IPS DF 6.9 (cell line): ENCODE measurements at places on chromosomes 12 and 14.
A peak's percentile ranks its signal among the peaks of the same experiment; 100 is the strongest.

DNA sequence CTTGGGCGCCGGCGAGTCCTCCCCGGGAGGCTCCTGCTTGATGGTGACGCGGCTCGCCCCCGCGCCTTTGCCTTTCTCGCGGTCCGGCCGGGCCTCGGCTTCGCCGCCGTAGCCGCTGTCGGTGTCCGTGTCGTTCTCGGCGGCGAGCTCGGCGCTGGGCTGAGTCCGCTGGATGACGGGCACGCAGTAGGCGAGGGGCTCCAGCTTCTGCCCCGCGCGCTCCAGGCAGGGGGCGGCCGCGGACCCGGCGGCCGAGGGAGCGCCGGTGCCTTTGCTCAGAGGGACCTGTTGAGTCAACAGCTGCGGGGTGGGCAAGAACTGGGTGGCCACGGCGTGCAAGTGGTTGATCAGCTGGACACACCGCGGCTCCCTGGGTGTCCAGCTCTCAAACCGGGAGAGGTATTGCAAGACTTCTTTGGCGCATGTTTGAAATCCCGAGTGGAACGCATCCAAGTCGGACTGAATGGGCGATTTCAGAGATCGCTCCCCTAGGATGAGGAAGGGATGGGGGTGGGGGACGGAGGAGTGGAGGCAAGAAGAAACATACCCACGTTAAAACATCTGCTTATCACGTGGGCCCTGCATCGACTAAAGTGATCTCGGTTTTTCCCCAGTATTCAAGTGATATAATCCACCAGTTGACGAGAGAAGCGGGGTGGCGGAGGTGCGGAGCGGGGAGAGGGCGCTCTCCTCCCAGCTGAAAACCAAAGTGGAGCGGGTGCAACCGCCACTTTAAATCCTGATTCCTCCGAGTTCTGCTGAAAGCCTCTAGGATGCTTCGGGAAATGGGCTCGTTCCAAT, 2.0 kb downstream of the BHLHE41 start:
- H3K27me3 ChIP-seq: peaks cover 43% of the 10 kb centered on the region
- H3K36me3 ChIP-seq: no peaks in the 10 kb centered on the region
- no peaks in the 10 kb centered on the region for H3K4me1 ChIP-seq
- no peak for DNase-seq

GRCh38 chr12:84636801-84637290, 275.8 kb downstream of the SLC6A15 start:
- H3K4me1 ChIP-seq: no peaks in the 10 kb centered on the region
- no peak overlapping the region for H3K27ac ChIP-seq
- no peak overlapping the region for H3K4me3 ChIP-seq
- no peak for DNase-seq

GRCh38 chr12:62726471-62726980, 208.4 kb downstream of the PPM1H start:
- H3K36me3 ChIP-seq: no peaks in the 10 kb centered on the region
- no peak for DNase-seq
- H3K4me3 ChIP-seq: no peak overlapping the region
- H3K27ac ChIP-seq: no peak overlapping the region

DNA sequence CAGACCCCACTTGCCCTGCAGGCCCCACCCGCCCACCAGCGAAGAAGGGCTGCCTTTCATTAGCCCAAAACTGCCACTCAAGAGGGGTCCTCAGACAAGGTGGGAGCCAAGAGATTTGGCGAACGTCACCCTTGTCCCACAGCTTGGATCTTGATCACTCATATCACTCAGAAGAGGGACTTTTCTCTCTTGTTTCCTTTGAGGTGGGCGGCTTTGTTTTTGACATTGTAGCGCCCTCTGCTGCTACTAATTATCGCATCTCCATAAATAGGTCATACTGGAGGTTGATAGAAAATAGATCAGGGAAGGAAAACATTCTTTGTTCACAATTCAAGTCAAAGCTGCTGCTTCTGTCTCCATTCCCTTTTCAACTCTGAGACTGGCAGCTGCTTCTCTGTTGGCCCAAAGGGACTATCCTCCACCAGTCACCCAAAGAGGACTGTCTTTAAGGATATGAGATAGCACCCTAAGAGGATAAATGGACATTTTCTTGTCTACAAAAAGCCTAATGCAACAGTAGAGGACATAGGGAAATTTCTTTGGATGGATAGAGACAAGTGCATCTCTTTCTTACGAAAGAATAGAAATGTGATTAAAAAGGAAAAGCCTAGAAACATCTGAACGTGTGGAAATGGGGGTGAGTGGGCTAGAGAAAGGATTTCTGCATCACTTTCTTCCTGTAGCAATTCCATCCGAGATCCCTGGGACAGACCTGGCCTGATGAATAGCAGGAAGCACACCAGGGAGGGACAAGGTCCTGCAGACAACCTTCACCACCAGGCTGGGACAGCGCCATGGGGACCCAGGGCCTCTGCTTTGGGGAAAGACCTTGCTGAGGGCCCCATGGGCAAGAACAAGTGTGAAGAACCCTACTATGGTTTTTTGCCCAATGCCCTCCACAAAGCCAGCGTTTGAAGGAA, 115.8 kb downstream of the DAD1 start:
- no peak overlapping the region for H3K27ac ChIP-seq
- H3K27me3 ChIP-seq: no peaks in the 10 kb centered on the region
- H3K4me1 ChIP-seq: peaks cover 2% of the 10 kb centered on the region
- DNase-seq: peak; percentile 33
- H3K36me3 ChIP-seq: no peaks in the 10 kb centered on the region

DNA sequence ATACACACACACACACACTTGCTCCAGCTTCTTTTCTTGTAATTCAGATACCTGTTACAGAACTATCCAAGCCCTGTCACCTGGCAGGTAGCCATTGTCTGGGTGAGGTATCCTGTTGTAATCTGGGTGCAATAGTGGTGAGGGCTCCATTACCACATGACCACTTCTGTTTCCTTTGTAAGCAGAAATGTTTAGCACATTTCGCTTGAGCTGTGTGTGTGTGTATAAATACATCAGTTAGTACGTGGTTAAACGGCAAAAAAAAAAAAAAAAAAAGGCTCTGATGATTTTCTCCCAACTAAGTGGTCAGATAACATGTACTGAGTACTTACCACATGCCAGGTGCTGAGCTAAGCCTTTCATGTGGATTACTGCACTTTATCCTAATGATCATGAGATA, 129.3 kb upstream of the SSTR1 start:
- H3K4me1 ChIP-seq: no peaks in the 10 kb centered on the region
- H3K36me3 ChIP-seq: no peaks in the 10 kb centered on the region

DNA sequence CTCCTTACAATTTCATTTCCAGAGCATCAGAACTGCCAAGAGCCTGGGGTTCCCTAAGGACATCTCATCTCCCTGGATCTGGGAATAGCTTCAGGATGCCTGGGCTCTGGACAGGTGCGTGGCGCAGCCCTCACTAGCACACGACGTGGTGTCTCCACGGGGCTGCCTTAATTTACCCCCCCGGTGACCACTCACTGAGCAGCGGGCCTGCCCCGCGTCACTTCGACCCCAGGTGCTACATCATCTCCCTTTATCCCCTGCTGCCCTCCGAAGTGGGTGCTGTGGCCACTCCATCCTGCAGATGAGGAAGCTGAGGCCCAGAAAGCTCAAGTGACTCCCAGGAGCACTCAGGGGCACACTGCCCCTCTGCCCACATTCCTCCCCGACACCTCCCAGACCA, 177.8 kb upstream of the SFSWAP start:
- no peak overlapping the region for H3K27ac ChIP-seq
- DNase-seq: no peak
- H3K27me3 ChIP-seq: no peaks in the 10 kb centered on the region
- no peaks in the 10 kb centered on the region for H3K4me1 ChIP-seq

- DNase-seq: no peak
- no peaks in the 10 kb centered on the region for H3K4me1 ChIP-seq
- H3K36me3 ChIP-seq: no peaks in the 10 kb centered on the region
- no peaks in the 10 kb centered on the region for H3K27me3 ChIP-seq
These were observed 57.9 kb upstream of the CCDC91 start for GRCh38 chr12:28132398-28132797.

GRCh38 chr12:116687888-116688287, 50.0 kb downstream of the SPRING1 start:
- H3K36me3 ChIP-seq: no peaks in the 10 kb centered on the region
- peak; percentile 87 for DNase-seq
- H3K27me3 ChIP-seq: no peaks in the 10 kb centered on the region
- H3K4me3 ChIP-seq: no peak overlapping the region

DNA sequence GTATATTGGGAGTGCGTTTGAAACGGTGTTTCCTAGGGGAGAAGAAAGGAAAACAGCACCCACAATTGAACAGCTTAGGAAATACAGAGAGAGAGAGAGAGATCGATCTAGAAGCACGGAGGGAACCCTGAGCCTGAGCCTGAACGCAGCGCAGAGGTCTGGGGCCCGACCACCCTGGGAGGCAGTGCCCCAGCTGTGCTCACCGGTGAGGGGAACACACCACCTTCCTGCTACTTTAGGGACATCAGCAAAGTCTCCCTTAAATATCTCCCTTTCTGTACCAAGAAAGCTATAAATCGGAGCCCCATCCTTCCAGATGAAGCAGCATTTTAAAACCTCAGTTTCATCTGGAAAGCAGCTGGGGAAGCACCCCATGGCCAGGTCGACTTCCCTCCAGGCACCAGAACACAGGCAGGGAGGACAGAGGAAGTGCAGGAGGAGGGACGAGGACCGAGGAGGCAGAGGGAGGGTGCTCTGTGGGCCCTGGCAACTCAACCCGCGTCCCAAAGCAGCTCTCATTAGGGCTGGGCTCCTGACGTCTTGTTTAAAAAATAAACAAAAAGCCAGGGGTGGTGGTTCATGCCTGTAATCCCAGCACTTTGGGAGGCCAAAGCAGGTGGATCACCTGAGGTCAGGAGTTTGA, 12.2 kb downstream of the RIMBP2 start:
- no peaks in the 10 kb centered on the region for H3K27me3 ChIP-seq
- H3K36me3 ChIP-seq: no peaks in the 10 kb centered on the region
- H3K4me3 ChIP-seq: no peak overlapping the region
- H3K27ac ChIP-seq: no peak overlapping the region
- no peak for DNase-seq

GRCh38 chr14:34665785-34666435, 36.0 kb upstream of the SNX6 start:
- DNase-seq: no peak
- no peak overlapping the region for H3K27ac ChIP-seq
- H3K4me1 ChIP-seq: no peaks in the 10 kb centered on the region
- no peak overlapping the region for H3K4me3 ChIP-seq
- no peaks in the 10 kb centered on the region for H3K27me3 ChIP-seq
- H3K36me3 ChIP-seq: no peaks in the 10 kb centered on the region

DNA sequence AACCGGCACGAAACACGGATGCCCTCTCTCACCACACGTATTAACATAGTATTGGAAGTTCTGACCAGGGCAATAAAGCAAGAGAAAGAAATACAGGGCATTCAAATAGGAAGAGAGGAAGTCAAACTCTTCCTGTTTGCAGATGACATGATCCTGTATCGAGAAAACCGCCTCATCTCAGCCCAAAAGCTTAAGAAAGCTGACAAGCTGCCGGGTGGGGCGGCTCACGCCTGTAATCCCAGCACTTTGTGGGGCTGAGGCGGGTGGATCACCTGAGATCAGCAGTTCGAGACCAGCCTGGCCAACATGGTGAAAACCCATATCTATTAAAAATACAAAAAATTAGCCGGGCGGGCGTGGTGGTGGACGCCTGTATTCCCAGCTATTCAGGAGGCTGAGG, 17.7 kb downstream of the OR6S1 start:
- H3K4me1 ChIP-seq: no peaks in the 10 kb centered on the region
- H3K4me3 ChIP-seq: no peak overlapping the region
- no peaks in the 10 kb centered on the region; the same call in 1 of the 2 replicates for H3K27me3 ChIP-seq
- DNase-seq: no peak
- H3K27ac ChIP-seq: no peak overlapping the region
- no peaks in the 10 kb centered on the region for H3K36me3 ChIP-seq

- H3K4me1 ChIP-seq: 0 out of 2 replicates have a peak, but pooled peaks cover 1% of the 10 kb centered on the region
- H3K27ac ChIP-seq: no peak overlapping the region
- no peaks in the 10 kb centered on the region for H3K27me3 ChIP-seq
- no peak overlapping the region for H3K4me3 ChIP-seq
These were observed 92.4 kb downstream of the TMTC1 start for GRCh38 chr12:29691161-29691854.

DNA sequence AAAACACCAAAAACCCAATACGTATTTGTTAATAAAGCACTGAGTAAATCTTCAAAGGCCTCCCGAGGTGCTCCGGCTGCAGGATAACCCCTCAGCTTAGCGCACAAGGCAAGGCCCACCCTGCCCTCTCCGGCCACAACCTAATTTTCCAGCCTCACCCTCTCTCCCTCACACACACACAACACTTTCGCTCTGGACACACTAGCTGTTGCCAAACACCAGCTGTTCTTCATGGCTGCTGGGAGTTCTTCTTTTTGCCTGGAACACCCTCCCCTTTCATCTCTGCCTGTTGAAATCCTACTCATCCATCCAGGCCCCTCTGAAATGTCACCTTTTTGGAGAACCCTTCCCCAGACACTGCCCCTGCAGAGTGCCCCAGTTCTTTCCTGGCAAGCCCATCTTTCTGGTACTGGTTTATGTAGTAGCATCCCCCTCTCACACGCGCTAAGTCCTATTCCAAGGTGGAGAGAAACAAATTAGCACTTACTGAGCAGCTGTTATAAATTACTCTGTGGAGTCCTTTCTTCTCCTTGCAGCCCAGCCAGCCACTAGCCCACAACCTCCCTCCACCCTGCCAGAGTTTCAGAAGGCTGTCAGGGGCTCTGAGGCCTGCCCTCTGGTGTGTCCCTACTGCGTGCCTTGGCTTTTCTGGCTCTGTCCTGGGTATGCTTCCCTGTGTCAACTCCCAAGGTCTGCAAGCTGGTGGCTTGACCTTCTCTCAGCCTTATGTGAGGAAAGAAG, 805 bp upstream of the CRACR2A start:
- no peak for DNase-seq
- H3K27ac ChIP-seq: no peak overlapping the region
- no peaks in the 10 kb centered on the region for H3K36me3 ChIP-seq
- 0 out of 2 replicates have a peak, but pooled peaks cover 2% of the 10 kb centered on the region for H3K4me1 ChIP-seq

- H3K4me3 ChIP-seq: no peak overlapping the region
- H3K4me1 ChIP-seq: peaks cover 12% of the 10 kb centered on the region; the same call in 1 of the 2 replicates
- H3K27ac ChIP-seq: no peak overlapping the region
- no peak for DNase-seq
- H3K36me3 ChIP-seq: peaks cover 20% of the 10 kb centered on the region
- H3K27me3 ChIP-seq: peaks cover 4% of the 10 kb centered on the region; the same call in 1 of the 2 replicates
These were observed 2.4 kb downstream of the CKB start for GRCh38 chr14:103520269-103520656.

DNA sequence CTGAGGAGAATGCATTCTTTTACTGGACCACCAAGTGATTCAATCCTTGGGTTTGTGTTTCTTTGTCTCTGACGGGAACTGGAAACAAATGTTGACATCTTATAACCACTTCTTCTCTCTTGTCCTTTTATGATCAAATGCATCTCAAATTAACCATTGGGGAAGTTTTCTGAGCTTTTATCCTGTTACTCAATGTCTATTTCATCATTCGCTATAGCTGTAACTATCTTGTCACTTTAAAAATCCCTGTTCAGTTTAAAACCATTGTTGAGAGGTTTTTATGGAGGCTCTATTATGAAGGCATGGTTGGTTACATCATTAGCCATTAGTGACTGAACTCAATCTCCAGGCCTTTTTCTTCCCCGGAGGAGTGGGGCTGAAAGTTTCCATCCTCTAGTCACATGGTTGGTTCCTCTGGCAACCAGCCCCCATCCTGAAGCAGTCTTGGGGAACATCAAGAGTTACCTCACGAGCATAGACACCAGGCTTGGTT, 2.7 kb upstream of the CLEC6A start:
- no peaks in the 10 kb centered on the region for H3K27me3 ChIP-seq
- peaks cover 2% of the 10 kb centered on the region for H3K4me1 ChIP-seq
- H3K4me3 ChIP-seq: no peak overlapping the region
- no peaks in the 10 kb centered on the region for H3K36me3 ChIP-seq
- no peak for DNase-seq
